Activated naive CD8-positive, alpha-beta T cell treated with anti-CD3 and anti-CD28 coated beads for 36 hours (primary cell): ENCODE measurements at places on chromosomes 12 and 14. TPM values are rescaled to one million over a fixed set of nuclear protein-coding genes. Genes with fewer than 3 reads are reported as not detected.

The FGF6 gene
- total RNA-seq, result not detected

The METTL1 gene
- total RNA-seq, result 60.1 TPM

The PMCH gene
- total RNA-seq, result not detected

The ZNF385A gene
- total RNA-seq, result 1.1 TPM

The IL26 gene
- total RNA-seq, result 0.21 TPM

The EFS gene
- not detected for total RNA-seq

The OR4E2 gene
- not detected for total RNA-seq

The SMIM41 gene
- total RNA-seq, result not detected
